Natural killer cell (primary cell): ENCODE measurements at places on chromosomes 16 and 17.

GRCh38 chr17:69485901-69486643 is 71.6 kb downstream of the MAP2K6 start:
- no peak for DNase-seq

DNA sequence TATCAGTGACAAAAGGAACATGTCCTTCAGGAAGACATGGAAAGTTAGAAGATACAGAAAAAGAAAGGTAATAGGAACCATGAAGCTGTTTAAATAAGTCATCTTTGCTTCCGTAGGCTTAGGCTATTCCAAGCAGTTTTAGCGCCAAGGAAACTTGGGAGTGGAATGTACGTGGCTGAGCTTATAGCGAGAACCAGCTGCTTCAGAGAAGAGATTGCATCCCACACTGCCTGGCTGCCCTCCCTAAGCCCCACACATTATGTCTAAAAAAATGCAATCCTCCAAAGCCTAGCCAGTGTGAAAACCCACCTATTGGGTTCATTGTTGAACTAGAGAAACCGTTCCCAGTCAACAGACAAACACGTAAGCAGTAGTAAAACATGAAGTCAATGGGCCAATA is 149.9 kb downstream of the SLC39A11 start:
- no peak for DNase-seq

GRCh38 chr16:12618515-12618914 is 185.2 kb downstream of the CPPED1 start:
- DNase-seq, result no peak

DNA sequence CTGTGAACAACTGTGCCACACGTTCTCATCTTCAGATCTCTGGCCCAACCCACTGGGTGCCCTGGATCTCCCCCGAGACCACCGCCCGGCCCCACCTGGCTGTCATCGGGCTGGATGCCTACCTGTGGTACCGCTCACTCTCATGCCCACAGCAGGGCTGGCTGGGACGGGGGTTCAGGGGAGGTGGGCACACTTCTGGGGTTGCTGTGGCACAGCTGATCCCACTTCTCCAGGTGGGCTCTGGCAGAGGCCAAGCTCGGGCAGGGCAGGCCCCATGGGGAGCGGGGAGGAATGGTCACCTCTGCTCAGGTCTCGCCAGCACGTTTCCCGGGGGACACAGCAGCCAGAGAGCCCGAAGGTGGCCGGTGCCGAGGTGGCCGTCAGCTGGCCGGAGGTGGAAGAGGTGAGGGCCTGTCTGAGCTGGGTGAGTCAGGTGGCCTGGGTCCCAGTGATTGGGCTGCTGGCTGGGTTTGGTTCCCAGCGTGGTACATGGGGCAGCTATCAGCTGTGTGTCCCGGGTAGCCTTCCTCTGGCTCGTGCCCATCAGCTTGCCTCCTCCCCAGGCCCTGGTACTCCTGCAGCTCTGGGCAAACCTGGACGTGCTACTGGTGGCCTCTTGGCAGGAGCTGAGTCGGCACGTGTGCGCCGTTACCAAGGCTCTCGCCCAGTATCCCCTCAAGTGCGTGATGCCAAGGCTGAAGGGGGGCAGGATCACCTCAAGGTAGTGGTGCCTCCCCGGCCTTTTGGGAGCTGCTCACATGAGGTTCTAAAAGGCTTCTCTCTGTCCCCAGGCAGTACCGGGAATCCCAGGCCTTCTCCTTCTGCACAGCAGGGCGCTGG is 2.3 kb upstream of the MRPS34 start:
- no peak for DNase-seq

- no peak for DNase-seq
These were observed 244.1 kb upstream of the MON1B start for GRCh38 chr16:76946879-76947278.

DNA sequence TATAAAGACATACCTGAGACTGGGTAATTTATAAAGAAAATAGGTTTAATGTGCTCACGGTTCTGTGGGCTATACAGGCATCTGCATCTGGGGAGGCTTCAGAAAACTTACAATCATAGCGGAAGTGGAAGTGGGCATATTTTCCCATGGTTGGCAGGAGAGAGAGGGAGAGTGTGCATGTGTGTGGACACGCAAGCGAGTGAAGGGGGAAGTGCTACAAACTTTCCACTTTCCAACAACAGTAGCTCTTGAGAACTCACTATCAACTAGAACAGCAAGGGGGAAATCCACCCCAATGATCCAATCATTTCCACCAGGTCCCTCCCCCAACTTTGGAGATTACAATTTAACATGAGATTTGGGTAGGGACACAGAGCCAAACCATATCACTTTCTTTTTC is 11.1 kb downstream of the TAOK1 start:
- no peak for DNase-seq

DNA sequence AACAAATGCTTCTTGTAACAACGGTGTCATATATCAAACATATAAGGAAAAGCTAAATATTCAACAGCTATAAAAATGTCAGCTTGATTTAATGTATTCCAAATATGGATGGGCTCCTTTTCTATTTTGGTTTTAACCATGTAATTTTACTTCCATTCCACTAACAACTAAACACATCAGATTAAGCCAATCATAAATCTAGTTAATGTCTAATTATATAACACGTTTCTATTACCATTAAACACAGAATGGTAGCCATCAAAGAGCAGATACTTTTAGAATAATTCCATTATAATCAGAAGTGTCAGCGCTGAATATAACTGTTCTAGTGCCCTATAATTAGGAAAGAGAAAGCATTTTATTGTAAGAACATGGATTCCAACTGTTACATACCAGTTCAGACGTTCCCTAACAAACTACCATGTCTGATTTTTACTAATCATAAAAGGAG is 10.0 kb downstream of the CMC2 start:
- DNase-seq, result no peak
